T47D (cell line): ENCODE measurements at places on chromosomes 13 and 19.

DNA sequence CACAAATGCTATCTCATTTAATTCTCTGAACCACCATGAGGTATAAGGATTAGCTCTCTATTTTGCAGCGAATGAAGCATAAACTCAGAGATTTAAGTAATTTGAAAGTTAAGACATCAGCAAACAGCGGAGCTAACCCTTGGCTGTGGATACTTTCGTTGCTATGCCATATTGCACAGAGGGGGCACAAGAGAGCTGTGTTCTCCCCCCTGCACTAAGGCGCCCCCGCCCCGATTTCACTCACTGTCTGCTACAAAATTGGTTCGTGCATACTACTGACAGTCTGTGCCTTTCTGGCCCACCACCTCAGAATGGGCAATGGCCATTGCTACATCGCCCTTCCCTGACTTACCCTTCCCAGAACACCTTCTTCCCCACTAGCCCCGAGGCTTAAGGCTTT, 105.7 kb upstream of the OBI1 start:
- no peak for DNase-seq

GRCh38 chr13:69194130-69194529, 913.5 kb upstream of the ATXN8OS start:
- DNase-seq = no peak

- no peak for DNase-seq
Observed at GRCh38 chr13:74641586-74641985, 507.4 kb upstream of the KLF12 start.

- no peak for DNase-seq
Observed at GRCh38 chr19:6041991-6042481, 64.1 kb upstream of the RANBP3 start.

- no peak for DNase-seq
Observed at GRCh38 chr13:28717170-28717569, 1.6 kb downstream of the SLC46A3 start.

GRCh38 chr13:107208889-107209288, 641.0 kb upstream of the ARGLU1 start:
- no peak for DNase-seq
